ENCODE measurements at places on chromosomes 2 and 18. TPM values are rescaled to one million over a fixed set of nuclear protein-coding genes. Genes with fewer than 3 reads are reported as not detected.

Gene DNER
- 1.9 TPM for total RNA-seq

Gene FOXI3
- total RNA-seq = not detected

Gene LOXHD1
- total RNA-seq = 0.52 TPM

Gene ALPG
- total RNA-seq = not detected

Gene AQP12B
- total RNA-seq = not detected

Gene CRIM1
- total RNA-seq = 58.0 TPM

Gene GRHL1
- total RNA-seq = 4.7 TPM

Gene GPR45
- total RNA-seq = not detected

Gene TTC31
- 22.1 TPM for total RNA-seq

Gene RAB3GAP1
- total RNA-seq = 45.2 TPM

Gene LINC00305
- not detected for total RNA-seq

Gene PASK
- total RNA-seq = 21.3 TPM

DNA sequence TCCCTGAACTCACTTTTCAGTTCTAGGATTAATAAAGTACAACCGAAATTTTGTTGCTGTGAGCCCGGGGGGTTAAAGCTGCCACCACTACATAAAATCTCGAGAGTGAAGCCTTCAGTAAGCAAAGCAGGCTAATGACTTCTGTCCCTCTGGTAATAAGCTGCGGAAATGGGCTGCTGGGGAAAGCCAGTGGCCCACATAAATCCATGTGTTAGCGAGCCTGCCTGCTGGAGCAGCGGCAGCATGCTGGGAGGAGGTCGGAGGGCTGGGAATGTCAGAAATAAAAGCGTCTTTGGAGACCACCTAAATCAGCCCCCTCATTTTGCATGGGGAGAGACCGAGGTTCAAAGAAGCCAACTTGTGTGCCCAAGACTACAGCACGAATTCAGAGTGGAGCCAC lies 371.7 kb downstream of the TNS1 start:
- H3K36me3 ChIP-seq = no peaks in the 10 kb centered on the region
- H3K4me3 ChIP-seq = no peak overlapping the region
- H3K4me1 ChIP-seq = no peaks in the 10 kb centered on the region

GRCh38 chr18:45381282-45381681 lies 234.0 kb upstream of the SLC14A2 start:
- no peaks in the 10 kb centered on the region for H3K36me3 ChIP-seq
- H3K27ac ChIP-seq = no peak overlapping the region
- peaks cover 8% of the 10 kb centered on the region for H3K27me3 ChIP-seq
- no peaks in the 10 kb centered on the region for H3K4me1 ChIP-seq
- no peak for DNase-seq
- H3K4me3 ChIP-seq = no peak overlapping the region

- no peaks in the 10 kb centered on the region for H3K27me3 ChIP-seq
- H3K4me1 ChIP-seq = no peaks in the 10 kb centered on the region
- H3K4me3 ChIP-seq = no peak overlapping the region
- H3K27ac ChIP-seq = no peak overlapping the region
- H3K36me3 ChIP-seq = no peaks in the 10 kb centered on the region
- no peak for DNase-seq
Measured at GRCh38 chr2:120400551-120400950, 54.6 kb downstream of the INHBB start.

DNA sequence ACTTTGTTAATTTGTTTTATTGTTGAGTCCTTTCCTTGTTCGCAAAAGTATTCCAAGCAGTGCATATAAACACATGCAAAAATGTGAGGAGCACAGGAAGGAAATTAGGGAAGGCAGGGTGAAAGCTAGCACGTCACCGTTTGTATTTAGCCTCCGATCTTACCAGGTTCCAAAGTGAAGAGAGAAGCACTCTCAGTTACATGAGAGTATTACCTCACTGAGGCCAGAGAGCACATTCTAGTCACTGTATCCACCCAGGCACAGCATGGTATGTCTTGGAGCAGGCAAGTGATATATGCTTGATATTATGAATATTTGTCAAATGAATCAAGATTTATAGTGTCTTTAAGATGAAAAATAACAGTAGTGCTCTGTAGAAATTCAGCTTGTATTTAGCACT lies 6.5 kb upstream of the TMEM182 start:
- H3K4me3 ChIP-seq = no peak overlapping the region
- no peaks in the 10 kb centered on the region for H3K27me3 ChIP-seq
- no peak overlapping the region for H3K27ac ChIP-seq
- no peaks in the 10 kb centered on the region for H3K4me1 ChIP-seq
- DNase-seq = no peak
- no peaks in the 10 kb centered on the region for H3K36me3 ChIP-seq

- H3K27me3 ChIP-seq = no peaks in the 10 kb centered on the region
- H3K4me1 ChIP-seq = no peaks in the 10 kb centered on the region
- H3K27ac ChIP-seq = no peak overlapping the region
- DNase-seq = no peak
- no peaks in the 10 kb centered on the region for H3K36me3 ChIP-seq
Measured at GRCh38 chr18:24187049-24187448, 48.2 kb downstream of the CABYR start.

GRCh38 chr18:63271881-63272299 lies 47.7 kb downstream of the BCL2 start:
- H3K4me3 ChIP-seq = no peak overlapping the region
- DNase-seq = no peak
- no peak overlapping the region for H3K27ac ChIP-seq
- no peaks in the 10 kb centered on the region for H3K27me3 ChIP-seq

DNA sequence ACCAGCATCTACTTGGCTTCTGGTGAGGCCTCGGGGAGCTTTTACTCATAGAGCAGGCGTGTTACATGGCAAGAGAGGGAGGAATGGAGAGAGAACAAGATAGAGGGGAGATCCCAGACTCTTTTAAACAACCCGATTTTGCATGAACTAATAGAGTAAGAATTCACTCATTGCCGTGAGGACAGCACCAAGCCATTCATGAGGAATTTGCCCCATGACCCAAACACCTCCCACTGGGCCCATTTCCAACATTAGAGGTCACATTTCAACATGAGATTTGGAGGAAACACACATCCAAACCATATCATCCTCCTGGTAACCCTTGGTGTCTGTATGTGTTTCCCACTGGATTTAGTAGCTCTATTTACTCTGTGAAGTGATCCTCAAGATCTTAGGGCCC lies 249.9 kb upstream of the SP5 start:
- no peaks in the 10 kb centered on the region for H3K27me3 ChIP-seq
- no peaks in the 10 kb centered on the region for H3K36me3 ChIP-seq
- H3K4me3 ChIP-seq = no peak overlapping the region
- no peak for DNase-seq

GRCh38 chr2:209973328-209973727 lies 29.1 kb upstream of the RPE start:
- H3K4me1 ChIP-seq = no peaks in the 10 kb centered on the region
- H3K27ac ChIP-seq = no peak overlapping the region
- no peak for DNase-seq
- H3K36me3 ChIP-seq = no peaks in the 10 kb centered on the region
- H3K27me3 ChIP-seq = no peaks in the 10 kb centered on the region
- H3K4me3 ChIP-seq = no peak overlapping the region

- no peaks in the 10 kb centered on the region for H3K27me3 ChIP-seq
- no peak overlapping the region for H3K27ac ChIP-seq
- no peaks in the 10 kb centered on the region for H3K4me1 ChIP-seq
- no peaks in the 10 kb centered on the region for H3K36me3 ChIP-seq
- DNase-seq = no peak
Measured at GRCh38 chr2:196195302-196195701, 23.9 kb upstream of the STK17B start.

- peak; percentile 79 for DNase-seq
- peaks cover 16% of the 10 kb centered on the region for H3K36me3 ChIP-seq
- H3K27ac ChIP-seq = peak overlapping the region; percentile 13
- peaks cover 4% of the 10 kb centered on the region for H3K27me3 ChIP-seq
- peak overlapping the region; percentile 19 for H3K4me3 ChIP-seq
Measured at GRCh38 chr2:130336877-130337734, 5.6 kb upstream of the IMP4 start.

DNA sequence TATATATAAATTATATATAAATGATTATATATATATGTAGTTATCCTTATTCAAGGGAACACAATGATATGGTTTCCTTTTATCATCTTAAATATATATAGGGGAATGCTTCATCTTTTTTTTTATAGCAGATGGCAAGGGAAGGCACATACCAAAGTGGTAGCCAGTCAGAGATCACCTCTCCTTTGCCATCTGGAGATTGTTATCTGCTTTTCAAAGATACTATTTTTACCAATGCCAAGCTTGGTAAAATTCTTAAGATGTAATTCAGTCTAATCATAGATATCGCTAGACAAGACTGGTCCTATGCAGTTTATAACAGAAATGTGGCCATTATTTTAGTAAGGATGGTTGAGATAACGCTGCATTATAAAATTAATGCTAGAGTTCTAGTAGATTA lies 64.7 kb upstream of the DSEL start:
- no peak overlapping the region for H3K27ac ChIP-seq
- no peak for DNase-seq
- no peaks in the 10 kb centered on the region for H3K4me1 ChIP-seq
- no peaks in the 10 kb centered on the region for H3K36me3 ChIP-seq

DNA sequence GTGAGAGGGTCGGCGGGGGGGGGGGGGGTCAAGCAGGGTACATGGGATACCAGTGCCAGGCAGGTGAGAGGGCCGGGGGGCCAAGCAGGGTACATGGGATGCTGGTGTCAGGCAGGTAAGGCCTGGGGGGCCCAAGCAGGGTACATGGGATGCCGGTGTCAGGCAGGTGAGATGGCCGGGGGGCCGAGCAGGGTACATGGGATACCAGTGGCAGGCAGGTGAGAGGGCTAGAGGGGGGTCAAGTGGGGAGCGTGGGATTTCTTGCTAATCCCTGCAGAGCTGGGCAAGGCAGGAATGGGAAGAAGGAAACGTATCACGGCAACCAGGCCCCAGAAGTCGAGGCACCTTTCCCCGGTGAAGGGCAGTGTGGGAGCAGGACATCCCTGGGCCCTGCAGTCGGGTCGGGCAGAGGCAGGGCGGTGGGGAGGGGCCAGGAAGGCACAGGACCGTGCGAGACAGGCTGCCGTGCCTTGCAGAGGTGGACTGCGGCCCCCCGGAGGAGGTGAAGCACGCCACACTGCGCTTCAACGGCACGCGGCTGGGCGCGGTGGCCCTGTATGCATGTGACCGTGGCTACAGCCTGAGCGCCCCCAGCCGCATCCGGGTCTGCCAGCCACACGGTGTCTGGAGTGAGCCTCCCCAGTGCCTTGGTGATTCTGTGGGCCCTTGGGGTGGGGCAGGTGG lies 49.3 kb downstream of the MTERF4 start:
- H3K4me1 ChIP-seq = no peaks in the 10 kb centered on the region
- no peak for DNase-seq
- no peak overlapping the region for H3K27ac ChIP-seq
- H3K27me3 ChIP-seq = no peaks in the 10 kb centered on the region

DNA sequence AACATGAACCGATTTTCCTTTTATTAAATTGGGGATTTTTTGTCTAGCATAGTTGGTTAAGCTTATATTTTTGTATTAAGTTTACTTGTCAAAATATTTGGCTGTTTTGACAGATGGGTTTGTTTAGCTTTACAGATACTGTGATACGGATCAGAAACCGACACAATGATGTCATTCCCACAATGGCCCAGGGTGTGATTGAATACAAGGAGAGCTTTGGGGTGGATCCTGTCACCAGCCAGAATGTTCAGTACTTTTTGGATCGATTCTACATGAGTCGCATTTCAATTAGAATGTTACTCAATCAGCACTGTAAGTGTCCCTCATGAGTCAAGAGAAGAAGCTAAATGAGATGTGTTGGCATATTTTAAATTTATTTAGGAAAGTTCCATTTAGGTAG lies 8.5 kb downstream of the PDK1 start:
- no peak overlapping the region for H3K4me3 ChIP-seq
- no peak overlapping the region for H3K27ac ChIP-seq
- no peaks in the 10 kb centered on the region for H3K27me3 ChIP-seq
- DNase-seq = no peak
- H3K36me3 ChIP-seq = peaks cover 30% of the 10 kb centered on the region

- no peak for DNase-seq
- no peak overlapping the region for H3K4me3 ChIP-seq
- no peaks in the 10 kb centered on the region for H3K36me3 ChIP-seq
- no peak overlapping the region for H3K27ac ChIP-seq
- H3K27me3 ChIP-seq = no peaks in the 10 kb centered on the region
Measured at GRCh38 chr2:8987410-8987809, 16.1 kb downstream of the MBOAT2 start.

- no peak overlapping the region for H3K27ac ChIP-seq
- H3K4me3 ChIP-seq = no peak overlapping the region
- no peaks in the 10 kb centered on the region for H3K27me3 ChIP-seq
- DNase-seq = peak; percentile 29
Measured at GRCh38 chr18:75089748-75090327, 119.1 kb downstream of the PTGR3 start.

DNA sequence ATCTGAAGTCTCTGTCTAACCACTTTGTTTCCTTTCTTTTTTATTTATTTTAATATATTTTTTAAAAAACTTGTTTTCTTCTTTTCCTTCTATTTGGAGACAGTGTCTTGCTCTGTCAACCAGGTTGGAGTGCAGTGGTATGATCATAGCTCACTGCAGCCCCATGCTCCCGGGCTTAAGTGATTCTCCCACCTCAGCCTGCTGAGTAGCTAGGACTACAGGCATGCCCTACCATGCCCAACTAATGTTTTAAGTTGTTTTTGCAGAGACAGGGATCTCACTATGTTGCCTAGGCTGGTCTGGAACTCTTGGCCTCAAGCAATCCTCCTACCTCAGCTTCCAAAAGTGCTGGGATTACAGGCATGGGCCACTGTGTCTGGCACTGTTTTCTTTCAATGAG lies 81.1 kb upstream of the TLK1 start:
- no peak overlapping the region for H3K27ac ChIP-seq
- no peak overlapping the region for H3K4me3 ChIP-seq
- no peaks in the 10 kb centered on the region for H3K27me3 ChIP-seq
- no peak for DNase-seq
- no peaks in the 10 kb centered on the region for H3K36me3 ChIP-seq

DNA sequence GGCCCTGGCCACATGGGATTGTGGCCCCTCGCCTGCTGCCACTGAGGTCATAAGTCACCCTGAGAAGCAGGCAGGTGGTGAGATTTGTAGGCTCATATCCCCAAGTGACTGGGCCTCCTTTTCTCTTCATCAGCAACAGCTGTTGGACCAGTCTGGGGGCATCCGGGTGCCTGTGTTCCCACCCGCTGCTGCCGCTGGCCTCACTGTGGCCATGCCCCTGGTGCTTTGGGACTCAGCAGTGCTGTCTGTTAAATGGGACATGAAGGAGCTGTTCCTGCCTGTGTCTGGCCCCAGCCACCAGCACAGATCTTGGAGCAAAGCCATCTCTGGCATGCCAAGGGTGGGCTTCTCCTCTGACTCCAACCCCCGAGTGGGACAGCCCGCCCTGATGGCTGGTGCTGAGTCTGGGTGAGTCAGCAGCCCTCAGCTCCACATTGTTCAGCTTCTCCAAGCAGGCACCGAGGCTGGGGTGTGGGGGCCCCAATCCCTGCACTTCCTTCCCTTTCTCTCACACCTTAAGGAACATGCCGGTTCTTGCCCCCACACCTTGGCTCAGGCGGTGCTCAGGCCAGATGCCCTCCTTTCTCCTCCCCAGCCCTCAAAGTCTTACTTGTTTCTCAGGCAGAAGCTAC lies 207.9 kb downstream of the GLI2 start:
- H3K4me3 ChIP-seq = no peak overlapping the region
- no peaks in the 10 kb centered on the region for H3K27me3 ChIP-seq
- H3K27ac ChIP-seq = no peak overlapping the region
- no peaks in the 10 kb centered on the region for H3K36me3 ChIP-seq
- DNase-seq = no peak
